ENCODE measurements at places on chromosomes 1 and 21. TPM values are rescaled to one million over a fixed set of nuclear protein-coding genes. Genes with fewer than 3 reads are reported as not detected.

DNA sequence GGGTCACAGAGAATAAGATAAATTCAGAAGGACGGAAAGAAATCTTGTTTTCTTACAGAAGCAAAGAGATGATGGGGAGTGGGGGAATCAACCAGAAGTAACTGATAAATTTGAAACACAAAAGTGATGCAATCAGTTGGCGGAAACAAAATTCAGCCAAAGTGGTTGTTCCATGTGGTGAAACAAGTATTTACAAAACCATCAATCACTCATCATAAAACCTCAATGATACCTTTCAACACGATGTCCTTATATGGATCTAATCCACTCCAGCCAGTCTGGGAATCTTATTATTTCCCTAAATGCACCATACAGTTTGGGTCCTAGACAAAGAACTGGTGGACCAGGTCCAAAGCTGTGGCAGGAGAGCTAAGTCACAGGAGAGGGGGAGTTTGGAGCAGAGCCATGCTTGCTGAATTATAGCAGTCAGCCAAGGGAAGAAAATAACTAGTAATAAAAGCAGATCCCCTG is 303.8 kb upstream of the LRRC7 start:
- peak; percentile 61 for DNase-seq
- no peaks in the 10 kb centered on the region for H3K4me1 ChIP-seq

The S100A1 gene
- polyA plus RNA-seq, result 1.8 TPM

DNA sequence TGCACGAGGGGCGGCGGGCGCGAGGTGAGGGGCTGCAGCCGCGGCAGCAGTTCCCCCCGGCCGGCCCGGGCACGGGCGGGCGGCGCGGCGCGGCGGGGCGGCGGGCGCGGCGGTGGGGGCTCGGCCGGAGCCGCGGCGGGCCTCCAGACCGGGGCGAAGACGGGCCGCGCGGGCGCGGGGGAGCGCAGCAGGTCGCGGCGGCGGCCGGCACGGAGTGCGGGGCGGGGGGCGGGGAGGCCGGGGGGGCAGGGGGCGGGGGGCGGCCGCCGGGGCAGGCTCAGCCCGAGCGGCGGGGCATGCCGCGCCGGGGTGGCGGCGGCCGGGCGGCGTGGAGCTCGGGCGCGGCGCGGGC is 311 bp downstream of the IRF2BP2 start:
- H3K4me3 ChIP-seq, result peak overlapping the region; percentile 44
- H3K27me3 ChIP-seq, result no peaks in the 10 kb centered on the region
- H3K27ac ChIP-seq, result peak overlapping the region; percentile 99

The MPZL1 gene
- polyA plus RNA-seq, result 118 TPM

- no peaks in the 10 kb centered on the region for H3K36me3 ChIP-seq
- H3K27ac ChIP-seq, result no peak overlapping the region
- no peak for DNase-seq
- H3K4me1 ChIP-seq, result no peaks in the 10 kb centered on the region
Measured at GRCh38 chr1:162233066-162233465, 143.6 kb downstream of the SPATA46 start.

DNA sequence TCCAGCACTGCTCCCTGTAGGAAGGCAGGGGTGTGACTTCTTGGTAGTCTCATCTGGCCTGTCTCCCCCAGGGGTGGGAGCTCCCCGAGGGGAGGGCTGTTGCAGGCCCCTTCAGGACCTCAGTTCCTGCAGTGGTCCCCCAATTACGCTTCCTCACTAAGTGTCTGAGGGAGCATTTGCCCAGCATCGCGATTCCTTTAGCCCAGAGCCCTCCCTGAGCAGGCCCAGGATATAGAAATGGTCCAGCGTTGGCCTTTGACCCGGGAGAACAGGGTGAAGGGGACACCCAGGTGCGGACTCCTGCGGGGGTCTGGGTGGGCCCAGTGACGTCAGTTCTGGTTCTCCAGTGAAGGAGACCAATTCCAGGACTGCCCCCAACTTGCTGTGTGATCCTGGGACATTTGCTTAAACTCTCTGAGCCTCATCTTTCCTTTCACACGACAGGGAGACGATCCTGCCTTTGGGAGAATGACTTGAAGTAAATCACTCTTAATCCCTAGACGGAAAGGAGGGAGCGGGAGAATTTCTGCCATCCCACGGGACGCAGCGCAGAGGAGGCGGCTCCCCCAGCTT is 32.6 kb upstream of the BTG2 start:
- no peak overlapping the region for H3K4me3 ChIP-seq
- H3K27me3 ChIP-seq, result no peaks in the 10 kb centered on the region
- H3K27ac ChIP-seq, result peak overlapping the region; percentile 92
- no peak for DNase-seq
- H3K36me3 ChIP-seq, result no peaks in the 10 kb centered on the region
- peaks cover 85% of the 10 kb centered on the region for H3K4me1 ChIP-seq

All from left lung (tissue), 14 donors.